ENCODE measurements at places on chromosomes 7 and 10. TPM values are rescaled to one million over a fixed set of nuclear protein-coding genes. Genes with fewer than 3 reads are reported as not detected.

Gene CFAP46
- 3.8 TPM for total RNA-seq

Gene SBDS
- total RNA-seq, result 109 TPM

Gene PTPN20
- total RNA-seq, result 5.5 TPM

Gene SLC16A12
- 0.75 TPM for total RNA-seq

- no peak for DNase-seq
Measured at GRCh38 chr7:137975221-137975620, 26.7 kb downstream of the CREB3L2 start.

- no peak for DNase-seq
Measured at GRCh38 chr7:91168871-91169829, 95.1 kb upstream of the FZD1 start.

GRCh38 chr7:26631601-26632000, 232.8 kb downstream of the SKAP2 start:
- DNase-seq, result no peak

DNA sequence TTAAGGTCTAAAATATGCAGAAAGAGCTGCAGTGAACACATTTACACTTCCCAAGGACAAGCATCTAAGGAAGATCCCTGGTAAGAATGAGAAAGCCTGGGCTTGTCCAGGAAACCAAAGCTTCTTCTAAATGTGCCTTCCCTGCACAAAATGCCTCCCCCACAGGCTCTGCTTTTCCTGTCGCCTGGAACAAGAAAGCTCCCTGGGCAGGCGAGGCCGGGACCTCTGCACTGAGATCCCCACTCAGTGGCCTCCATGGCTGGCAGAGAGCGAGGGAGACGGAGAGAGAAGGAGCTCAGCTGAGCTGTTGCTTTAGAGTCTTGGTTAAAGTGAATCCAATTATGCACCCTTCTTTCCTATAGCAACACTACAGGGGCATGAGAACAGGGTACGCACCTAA, 75.6 kb downstream of the AMZ1 start:
- DNase-seq, result no peak

DNA sequence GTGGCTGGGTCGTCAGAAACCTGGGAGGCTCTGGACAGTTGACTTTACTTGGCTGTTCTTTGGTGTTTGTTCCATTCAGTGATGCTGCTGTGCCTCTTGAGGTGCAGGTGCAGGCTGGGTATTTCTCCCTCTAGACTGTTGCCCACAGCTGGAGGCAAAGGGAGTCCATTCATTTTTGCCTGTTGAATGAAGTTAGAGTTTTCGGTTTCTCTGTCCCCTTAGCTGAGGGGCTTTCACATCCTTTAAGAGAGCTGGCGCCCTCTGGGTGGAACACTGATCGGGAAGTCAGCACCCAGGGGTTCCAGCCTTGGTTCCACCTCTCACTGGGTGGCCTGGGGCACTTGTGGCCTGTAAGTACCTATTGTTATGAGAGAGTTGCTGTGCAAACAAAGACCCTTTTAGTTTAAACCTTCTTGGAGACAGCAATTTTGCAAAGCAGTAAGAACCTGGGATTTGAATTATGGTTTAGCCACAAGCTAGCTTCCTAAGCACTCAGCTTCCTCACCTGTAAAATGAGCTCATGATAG, 67.2 kb downstream of the GRK5 start:
- no peak for DNase-seq

DNA sequence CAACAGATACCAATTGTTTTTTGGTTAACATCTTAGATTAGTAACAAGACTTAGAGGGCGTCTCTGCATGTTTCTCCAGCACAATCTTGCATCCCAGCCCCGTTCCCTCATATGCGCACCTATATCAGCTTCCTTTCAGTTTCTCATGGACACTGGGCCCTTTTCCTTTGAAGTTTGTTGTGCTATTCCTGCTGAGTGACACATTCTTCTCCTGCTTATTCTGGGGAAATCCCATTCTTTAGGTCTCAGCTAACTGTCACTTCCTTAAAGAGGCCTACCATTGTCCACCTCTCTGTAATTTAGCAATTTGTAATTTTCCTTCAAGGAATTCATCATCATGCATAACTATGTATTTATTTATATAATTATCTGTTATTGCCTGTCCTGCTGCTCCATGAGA, 110.3 kb upstream of the STEAP1B start:
- no peak for DNase-seq

- DNase-seq, result peak; percentile 29
Measured at GRCh38 chr10:15419279-15419874, 48.3 kb upstream of the FAM171A1 start.

- no peak for DNase-seq
Measured at GRCh38 chr10:117217196-117217761, 20.0 kb downstream of the KCNK18 start.
